ENCODE measurements at places on chromosomes 5 and 9. TPM values are rescaled to one million over a fixed set of nuclear protein-coding genes. Genes with fewer than 3 reads are reported as not detected.

The CAVIN4 gene
- total RNA-seq: 14.5 TPM

- no peak overlapping the region for H3K4me3 ChIP-seq
- no peak for DNase-seq
- H3K27me3 ChIP-seq: peaks cover 96% of the 10 kb centered on the region
- H3K4me1 ChIP-seq: peaks cover 2% of the 10 kb centered on the region
- no peak overlapping the region for H3K27ac ChIP-seq
These were observed 93.9 kb upstream of the LMX1B start for GRCh38 chr9:126519660-126520420.

DNA sequence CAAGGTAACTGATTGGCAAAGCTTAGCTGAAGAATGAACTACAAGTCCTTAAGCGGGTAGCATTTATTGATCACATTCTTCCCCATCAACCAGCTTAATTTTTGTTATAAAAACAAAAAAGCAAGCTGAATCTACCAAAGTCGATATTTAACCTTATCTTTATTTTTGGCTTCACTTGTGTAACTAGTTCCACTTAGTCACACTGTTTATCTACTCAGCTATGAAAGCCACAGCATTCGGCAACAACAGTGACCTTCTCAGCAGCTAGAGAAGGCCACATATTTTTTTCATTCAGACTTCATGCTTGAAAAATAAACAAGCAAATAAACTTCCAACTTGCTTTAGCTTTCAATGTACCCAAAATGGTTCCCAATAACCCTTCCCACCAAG is 69.4 kb downstream of the KLHL3 start:
- peak overlapping the region; percentile 38 for H3K27ac ChIP-seq
- peaks cover 21% of the 10 kb centered on the region for H3K4me1 ChIP-seq
- peaks cover 7% of the 10 kb centered on the region for H3K36me3 ChIP-seq
- H3K4me3 ChIP-seq: no peak overlapping the region

- no peak overlapping the region for H3K27ac ChIP-seq
- H3K36me3 ChIP-seq: no peaks in the 10 kb centered on the region
- peaks cover 13% of the 10 kb centered on the region for H3K27me3 ChIP-seq
- no peak overlapping the region for H3K4me3 ChIP-seq
- peaks cover 9% of the 10 kb centered on the region for H3K4me1 ChIP-seq
These were observed 94.3 kb upstream of the IL7R start for GRCh38 chr5:35762368-35762767.

DNA sequence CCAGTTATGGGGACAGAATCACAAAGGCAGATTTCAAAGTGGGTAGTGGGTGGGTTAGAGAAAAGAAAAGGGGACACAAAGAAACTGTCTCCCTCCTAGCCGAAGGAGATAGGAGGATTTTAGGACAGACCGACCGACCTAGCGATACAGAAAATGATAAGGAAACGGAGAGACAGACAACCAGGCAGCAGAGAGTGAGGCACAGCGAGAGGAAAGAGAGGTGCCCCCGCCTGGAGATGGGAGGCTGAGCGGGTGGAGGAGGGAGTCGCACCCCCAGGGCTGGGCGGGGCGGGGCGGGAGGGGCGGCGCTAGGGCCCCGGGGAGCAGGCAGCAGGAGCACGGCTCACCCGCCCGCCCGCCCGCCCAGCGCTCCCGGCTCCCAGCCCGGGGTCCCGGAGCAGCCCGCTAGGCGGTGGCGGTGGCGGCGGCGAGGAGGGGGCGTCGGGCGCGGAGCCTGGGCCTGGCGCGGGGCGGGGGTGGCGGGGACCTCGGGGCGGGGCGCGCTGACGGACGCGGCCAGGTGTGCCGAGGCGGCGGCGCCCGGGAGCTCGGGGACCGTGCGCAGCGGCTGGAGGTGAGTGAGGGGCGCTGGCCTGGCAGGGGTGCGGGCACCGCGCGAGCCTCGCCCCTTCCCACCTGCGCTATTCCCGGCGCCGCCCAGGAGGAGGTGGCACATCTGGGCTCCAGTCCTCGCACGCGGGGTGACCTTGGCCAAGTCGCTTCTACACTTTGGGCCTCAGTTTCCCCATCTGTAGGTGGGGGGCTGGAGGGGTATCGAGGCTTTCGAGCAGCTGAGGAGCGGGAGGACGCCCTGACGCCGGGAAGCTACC is 15.9 kb upstream of the SYNPO start:
- H3K27me3 ChIP-seq: peaks cover 51% of the 10 kb centered on the region
- H3K4me1 ChIP-seq: peaks cover 3% of the 10 kb centered on the region
- peak; percentile 32 for DNase-seq
